Fibroblast of skin of scalp (primary cell): ENCODE measurements at places on chromosomes 6 and 20.

- peak; percentile 22 for DNase-seq
These were observed 327.0 kb downstream of the BMP2 start for GRCh38 chr20:7094438-7094997.

DNA sequence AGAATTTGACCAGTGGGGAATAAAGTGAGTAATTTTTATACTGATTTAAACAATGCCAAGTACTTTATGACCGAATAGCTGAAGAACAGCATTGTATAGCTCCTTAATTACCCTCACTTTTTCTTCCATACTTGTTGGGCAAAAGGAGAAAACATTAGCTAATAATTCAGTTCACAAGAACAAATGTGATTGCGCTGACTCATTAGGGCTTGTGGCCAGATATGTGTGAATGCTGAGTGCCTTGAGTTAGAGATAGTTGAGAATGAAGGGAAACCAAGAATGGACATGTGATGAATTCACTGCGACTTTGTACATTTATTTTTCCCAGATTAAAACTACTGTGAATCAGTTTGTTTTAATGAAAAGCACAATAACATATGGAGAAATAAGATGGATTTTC is 669.4 kb downstream of the TFAP2A start:
- DNase-seq = no peak

DNA sequence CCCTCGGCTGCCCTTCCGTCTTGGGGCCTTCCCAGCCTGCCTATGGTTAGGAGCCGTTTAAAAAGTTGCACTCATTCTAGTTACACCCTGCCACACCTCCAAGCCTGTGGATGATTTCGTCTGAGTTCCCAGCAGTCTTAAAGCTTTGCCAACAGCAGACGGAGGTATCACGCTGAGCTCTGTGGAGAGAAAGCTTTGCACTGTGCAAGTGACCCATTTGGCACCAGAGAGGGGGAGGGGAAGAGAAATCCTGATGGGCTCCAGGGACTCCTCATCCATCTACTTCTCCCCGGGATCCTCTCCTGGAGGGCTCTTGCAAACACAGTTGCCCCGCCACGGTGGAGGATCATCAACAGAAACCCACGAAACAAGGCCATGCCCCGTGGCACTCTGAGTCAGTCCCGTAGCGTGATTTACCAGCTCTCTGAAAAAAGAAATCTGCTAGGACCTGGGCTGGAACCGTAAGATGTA is 98.8 kb upstream of the CITED2 start:
- DNase-seq = peak; percentile 53

DNA sequence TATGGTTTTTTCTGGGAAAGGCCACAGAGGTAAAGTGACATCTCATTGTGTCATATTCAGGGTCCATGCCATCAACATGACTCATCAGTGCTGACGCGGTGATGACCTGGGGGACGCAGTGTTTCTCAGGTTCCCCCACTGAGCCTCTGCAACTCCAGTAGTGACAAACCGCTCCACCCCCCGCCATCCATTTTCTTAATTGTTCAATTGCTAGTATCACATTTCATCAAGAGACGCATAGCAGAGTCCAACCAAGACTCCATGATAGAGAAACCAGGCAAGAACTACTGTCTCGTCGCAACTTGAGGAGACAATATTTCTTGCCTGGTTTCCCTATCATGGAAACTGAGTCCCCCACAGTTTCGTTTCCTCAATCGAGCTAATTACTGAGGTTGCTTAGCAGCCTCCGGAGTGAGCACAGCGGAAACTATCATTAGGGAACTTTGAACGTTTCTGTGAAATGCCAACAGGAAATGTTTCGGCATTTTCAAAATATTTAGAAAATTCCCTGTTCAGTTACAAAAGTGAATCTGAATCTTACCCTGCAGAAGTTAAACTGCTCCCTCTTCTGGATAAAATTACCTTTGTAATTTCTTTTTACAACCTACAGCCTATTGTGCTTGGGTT is 12.2 kb upstream of the SERPINB1 start:
- peak; percentile 82 for DNase-seq

DNA sequence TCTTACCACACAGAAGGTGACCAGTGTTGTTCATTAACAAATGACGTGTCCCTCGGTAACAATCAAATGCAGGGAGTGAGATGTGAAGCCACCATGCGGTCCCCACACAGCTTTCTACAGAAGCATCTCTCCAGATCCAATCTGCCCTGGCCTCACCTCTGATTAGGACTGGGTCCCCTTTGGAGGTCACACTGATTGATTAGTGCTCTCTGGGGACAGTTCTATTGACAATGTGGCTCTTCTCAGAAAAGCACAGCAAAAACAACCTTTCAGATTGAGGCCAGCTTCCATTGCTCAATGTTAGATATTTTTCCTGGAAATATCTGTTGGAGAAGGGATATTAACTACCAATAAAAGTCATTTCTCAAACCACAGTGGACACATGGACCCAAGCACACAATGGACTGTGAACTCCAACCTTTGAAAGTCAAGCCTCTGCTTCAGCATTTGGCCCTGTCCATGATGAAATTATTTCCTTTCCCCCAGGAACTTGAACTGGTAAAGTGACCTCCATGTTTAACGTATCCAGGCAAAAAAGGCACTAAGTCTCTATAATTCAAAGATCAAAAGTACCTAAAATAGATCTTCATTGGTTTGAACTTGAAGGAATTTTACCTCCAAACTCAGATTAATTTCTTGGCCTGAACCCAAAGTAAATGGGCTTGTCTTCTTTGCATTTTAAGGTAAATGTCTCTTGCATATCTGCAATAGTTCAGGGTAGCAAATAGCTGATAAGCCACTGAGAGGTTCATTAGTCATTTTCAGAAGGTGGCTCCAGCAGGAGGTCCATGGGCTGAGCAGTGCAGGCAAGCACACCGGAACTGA is 118.5 kb downstream of the FOXA2 start:
- no peak for DNase-seq

GRCh38 chr6:107488875-107489635 is 862 bp upstream of the SOBP start:
- DNase-seq = no peak

- no peak for DNase-seq
These were observed 8.5 kb upstream of the OCSTAMP start for GRCh38 chr20:46559001-46559400.
